Osteoblast (primary cell): ENCODE measurements at places on chromosomes 11 and 22. TPM values are rescaled to one million over a fixed set of nuclear protein-coding genes. Genes with fewer than 3 reads are reported as not detected.

DNA sequence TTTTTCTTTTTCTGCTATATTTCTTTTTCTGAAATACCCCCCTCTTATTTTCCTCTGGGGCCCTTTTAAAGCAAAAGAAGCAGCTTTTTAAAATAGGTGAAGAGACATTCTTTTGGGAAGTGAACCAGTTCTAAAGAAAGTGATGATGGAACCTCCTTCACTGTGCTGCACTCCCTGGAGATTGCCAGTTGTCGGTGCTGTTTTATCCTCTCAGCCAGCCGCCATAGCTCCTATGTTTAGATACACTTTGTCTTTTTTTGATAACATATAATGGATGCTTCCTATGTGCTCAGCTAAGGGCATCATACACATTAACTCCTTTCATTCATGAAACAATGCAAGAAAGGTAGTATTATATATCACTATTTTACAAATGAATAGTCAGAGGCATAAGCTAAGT is 14.0 kb downstream of the CFAP300 start:
- DNase-seq = peak; percentile 22

DNA sequence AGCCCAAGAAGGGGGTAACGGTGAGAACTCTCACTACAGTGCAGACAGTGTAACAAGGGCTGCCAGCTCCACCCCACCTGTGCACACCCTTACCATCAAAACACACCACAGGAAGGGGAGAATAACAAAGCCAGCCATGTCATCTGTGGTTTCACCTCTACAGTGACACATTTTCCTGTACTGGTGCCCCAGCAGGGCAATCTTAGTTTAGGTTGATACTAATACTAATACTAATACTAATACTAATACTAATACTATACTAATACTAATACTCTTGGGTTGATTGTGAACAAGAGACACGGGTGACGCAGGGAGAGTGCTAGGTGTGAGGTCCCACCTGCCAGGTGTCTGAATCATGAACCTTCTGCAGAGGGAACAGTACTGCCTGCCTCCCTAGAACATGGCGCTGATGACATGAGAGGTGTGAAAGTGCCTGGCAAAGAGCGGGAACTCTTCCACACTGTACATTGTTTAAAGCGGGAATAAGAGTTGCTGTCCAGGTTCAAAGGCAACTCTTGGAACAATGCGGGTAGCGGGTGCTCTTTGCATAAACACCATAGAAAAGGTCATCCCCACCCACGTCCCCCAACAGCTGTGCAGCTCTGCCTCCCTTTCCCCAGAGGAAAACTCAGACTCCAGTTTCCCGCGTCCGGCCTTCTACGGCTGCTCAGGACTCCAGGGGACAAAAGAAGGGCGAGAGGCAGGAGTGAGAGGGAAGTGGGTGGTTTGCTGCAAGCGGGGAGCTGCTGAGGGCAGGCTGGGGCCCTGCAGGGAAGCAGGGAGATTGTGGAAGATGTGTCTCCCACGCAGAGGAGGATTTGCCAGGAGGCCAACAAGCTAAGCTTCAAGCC is 25.0 kb upstream of the TMPRSS4 start:
- DNase-seq = no peak

DNA sequence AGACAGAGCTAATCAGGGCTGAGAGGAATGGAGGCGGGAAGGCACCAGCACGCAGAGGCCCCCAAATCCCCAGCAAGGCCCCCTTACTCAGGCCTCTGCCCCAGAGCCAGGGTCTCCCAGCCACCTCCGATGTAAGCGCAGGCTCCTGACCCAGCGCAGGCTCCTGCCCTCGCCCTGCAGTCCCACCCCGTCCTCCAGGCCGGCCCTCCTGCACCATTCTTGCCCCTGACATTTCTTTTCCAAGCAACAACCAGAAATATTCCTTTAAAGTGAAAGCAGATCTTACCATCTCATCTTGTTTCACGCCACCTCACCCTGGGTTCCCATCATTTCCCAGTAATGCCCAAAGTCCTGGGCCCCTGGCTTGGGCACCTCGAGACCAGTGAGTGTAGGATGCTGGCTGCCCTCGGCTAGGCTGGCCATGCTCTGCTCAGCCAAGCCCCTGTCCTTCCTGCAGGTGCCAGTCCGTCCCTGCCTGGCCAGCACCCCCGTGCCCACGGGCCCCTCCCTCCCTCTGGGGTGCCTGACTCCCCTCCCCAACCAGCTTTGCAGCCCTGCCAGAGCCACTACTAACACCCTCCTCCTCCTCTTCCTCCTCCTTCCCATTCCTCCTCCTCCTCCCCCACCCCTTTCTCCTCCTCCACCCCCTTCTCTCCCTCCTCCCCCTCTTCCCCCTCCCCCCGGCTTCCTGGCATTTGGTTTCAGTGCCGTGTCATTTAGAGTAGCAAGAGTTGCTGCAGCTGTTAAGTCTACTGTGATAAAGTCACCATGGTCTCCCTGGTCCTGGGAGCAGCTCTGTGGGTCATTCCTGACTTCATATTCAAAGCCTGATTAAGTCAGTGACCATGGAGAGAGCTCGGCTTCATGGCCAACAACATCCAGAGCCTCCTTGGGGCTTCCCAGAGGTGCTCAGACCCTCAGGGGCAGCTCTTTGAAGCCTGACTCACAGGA is 78.7 kb downstream of the PIWIL3 start:
- DNase-seq = peak; percentile 46

- no peak for DNase-seq
These were observed 962.3 kb upstream of the RAG2 start for GRCh38 chr11:37560346-37560745.

DNA sequence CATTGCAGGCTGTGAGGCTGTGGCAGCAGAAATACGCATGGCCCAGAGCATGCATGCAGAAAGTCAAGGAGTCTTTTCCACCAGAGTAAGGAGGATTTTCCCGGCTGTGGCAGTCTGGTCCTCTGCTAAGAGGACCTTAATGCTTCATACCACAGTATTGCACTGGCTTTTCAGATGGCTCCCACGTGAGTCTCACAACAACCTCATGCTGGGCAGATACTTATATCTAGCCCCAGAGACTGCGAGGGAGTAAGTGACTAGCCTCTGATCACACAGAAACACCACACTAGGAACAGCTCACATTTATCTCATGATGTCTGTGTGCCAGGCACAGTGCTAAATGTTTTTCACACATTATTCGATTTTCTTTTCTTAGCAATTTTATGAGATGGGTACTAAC is 8.0 kb downstream of the CRY2 start:
- DNase-seq = no peak

GRCh38 chr11:126564566-126564965 is 209.1 kb downstream of the ST3GAL4 start:
- DNase-seq = no peak

DNA sequence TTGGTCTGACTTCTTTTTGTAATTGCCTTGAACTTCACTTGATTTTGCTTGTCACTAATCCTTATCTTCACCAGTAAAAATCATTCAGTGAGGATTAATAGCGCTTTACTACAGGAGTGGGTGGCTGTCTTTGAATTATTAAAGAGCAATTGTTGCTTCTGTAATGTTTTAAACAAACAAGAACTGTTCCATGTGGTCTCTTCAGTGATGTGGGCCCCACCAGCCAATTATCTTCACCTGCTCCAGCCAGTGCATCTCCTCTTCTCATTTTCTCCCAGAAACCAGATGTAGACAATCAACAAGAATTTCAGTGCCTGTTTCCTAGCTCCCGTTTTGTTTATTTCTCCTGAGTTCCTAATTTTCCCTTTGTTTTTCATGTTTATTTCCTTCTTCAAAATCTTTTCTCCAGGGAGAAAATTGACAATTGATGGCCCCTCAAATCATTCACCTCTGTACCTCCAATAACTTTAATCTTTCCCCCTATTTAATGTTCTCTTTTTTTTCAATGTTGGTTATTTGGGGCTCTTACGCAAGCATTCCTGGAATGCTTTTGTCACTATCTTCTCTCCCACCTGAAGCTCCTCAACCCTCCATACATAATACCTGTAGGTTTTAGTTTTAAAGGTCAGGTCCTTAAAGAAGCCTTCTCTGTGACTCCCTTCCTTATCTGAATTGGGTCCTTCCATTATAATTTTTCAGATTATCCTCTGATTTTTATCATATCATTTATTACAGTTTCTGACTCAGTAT is 115.1 kb downstream of the ARFGAP2 start:
- DNase-seq = no peak

DNA sequence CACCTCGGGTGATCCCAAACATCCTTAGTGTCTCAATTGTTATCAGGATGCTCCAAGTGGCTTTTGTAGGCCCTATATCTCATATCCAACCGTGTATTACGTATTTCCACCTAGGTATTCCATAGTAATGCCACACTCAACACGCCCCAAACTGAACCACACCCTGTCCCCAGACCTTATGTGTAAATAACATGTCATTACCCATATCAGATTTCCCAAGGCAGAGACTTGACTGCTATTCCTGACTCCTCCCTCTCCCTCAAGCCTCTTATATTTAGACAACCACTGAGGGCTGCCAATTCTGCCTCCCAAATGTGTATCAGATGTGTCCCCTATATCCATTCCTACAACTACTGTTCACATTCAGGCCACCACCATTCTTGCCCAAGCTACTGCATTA is 132.8 kb upstream of the NCAM1 start:
- no peak for DNase-seq

DNA sequence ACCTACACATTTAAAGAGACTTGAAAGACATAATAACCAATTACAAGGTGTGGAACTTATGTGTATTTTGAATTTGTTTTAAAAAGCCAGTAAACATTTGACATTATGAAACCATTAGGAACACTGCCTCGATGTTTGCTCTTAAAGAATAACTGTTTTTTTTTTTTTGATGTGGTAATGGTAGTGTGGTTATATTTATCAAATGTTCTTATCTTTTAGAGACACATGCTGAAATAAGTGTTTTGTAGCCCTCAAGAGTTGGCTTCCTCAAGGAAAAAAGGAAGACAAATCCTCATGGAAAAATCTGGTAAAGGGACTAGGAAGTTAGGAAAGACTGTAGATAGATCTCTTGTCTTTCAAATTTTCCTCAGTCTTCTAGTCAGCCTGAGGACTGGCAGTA is 2.2 kb upstream of the ABTB2 start:
- no peak for DNase-seq

GRCh38 chr11:15282754-15283153 is 168.0 kb downstream of the INSC start:
- no peak for DNase-seq

DNA sequence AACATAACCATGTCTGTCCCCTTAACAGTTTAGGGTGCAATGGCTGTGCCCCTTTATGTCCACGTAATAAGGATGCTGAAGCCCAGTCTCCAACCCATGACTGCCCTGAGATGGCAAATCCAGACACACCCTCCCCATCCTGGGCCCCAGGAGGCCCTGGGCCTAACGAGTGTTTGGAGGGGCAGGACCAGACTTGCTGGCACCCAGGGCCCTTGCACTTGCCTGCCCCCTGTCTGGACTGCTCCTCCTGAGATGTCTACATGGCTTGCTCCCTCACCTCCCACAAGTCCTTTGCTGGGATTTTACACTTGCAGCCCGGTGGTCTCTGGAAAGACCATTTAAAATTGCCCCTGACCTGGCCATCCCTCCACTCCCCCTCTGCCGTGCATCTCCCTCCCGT is 132.2 kb upstream of the NECTIN1 start:
- no peak for DNase-seq

DNA sequence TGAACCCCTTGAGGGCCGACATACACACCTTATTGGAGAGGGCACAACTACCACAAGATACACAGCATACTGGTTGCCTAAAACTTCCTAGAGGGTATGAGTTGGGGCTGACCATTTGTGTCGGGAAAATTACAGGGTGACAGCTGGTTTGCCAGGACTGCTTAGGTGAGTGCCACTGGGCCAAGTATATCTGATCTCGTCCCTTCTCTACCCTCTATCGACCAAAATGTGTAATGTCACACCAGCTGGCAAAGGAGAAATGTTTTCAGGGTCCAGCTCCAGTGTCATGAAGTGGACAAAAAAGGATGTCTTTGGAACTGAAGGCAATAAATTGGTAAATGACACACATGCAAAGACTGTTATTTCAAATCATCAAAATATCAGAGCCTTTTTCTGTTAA is 126.1 kb downstream of the PGR start:
- no peak for DNase-seq

GRCh38 chr11:83194281-83195142 is 1.0 kb downstream of the ANKRD42 start:
- DNase-seq = peak; percentile 71

DNA sequence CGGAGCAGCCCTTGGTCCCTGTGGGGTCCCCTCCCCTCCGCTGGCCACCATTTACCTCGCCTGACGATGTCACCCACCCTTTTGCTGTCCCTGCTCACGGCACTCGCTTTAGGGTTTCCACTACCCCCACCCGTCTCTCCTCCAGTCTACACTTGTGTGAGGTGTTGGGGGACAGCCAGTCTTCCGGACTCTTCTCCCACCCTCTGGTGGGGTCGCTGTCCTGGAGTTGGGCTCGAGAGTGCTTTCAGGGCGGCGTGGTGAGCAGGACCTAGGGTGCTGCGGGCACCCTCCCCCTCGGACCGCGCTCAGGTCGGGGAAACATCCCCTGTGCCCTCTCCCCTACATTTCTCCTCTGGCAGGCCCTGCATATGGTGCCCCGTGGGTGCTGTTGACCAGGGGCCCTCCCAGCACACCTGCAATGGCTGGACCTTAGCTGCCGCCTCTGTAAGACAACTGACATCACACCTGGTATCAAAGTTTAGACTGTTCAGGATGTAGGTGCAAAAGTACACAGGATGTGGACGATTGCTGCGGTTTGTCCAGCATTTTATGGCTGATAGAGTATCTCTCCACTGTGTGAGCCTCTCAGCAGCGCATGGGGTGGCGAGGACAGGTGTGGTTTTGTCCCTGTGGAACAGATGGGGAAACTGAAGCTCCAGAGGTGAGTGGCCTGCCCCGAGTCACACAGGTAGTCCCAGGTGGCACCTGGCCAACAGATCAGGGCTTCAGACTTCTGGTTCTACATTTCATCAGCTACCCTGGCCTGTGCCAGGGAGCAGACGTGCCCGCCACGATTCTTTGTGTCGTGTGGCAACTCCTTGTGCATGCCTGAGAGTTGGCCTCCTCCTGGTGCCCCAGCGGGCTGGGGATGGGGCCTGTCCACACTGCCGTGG is 1.2 kb downstream of the GRK2 start:
- peak; percentile 88 for DNase-seq

The MCHR1 gene
- total RNA-seq = 0.59 TPM in 1 of 2 replicates, not detected in the other

The C22orf15 gene
- total RNA-seq = 0.72 and 0.88 TPM in 2 replicates

The C11orf52 gene
- total RNA-seq = 1.2 and 1.4 TPM in 2 replicates

The SLC37A2 gene
- 0.29 and 0.36 TPM in 2 replicates for total RNA-seq

The SPON1 gene
- total RNA-seq = 0.72 and 0.88 TPM in 2 replicates

The OR5M8 gene
- not detected in 2 replicates for total RNA-seq
